IMR-90 (cell line): ENCODE measurements at places on chromosomes 1 and 21. TPM values are rescaled to one million over a fixed set of nuclear protein-coding genes. Genes with fewer than 3 reads are reported as not detected.

SPATA6 gene
- 2.0 and 2.2 TPM in 2 replicates for total RNA-seq

ASPM gene
- 27.8 and 53.3 TPM in 2 replicates for total RNA-seq

TNFRSF14 gene
- 1.3 and 1.7 TPM in 2 replicates for total RNA-seq

HLCS gene
- 18.1 and 21.0 TPM in 2 replicates for total RNA-seq

LDLRAD2 gene
- not detected in 2 replicates for total RNA-seq

ASCL5 gene
- total RNA-seq, result not detected in 2 replicates

ZYG11B gene
- 46.1 and 55.2 TPM in 2 replicates for total RNA-seq

DNA sequence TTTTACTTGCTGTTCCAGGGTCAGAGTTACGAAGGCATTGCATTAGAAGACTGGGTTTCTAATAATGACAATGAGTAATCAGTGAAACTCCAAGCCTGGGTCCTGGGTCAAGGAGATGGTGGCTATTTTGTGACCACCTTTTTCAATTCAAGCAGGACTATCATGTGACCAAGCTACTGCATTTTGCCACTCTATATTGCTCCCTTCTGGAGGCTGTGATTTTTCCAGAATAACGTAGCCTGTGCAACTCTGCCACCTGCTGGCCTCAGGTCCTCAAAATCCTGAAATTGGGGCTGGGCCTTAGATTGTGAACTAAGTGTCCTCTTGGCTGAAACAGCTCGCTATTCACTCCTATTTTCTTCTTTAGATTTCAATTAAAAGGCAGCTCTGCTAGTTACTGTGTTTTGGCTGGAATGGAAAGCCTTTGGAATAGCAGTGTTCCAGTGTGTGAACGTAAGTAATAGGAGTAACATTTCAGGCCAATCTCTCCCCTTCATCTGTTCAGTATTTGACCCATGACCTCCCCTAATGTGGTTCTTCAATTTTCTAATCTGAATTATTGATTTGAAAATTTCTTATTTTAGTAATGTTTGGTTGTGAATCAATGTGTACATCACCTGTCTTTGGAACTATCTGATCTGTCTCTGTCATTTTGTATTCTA is 52.9 kb upstream of the CD46 start:
- peak; percentile 56 for DNase-seq

DNA sequence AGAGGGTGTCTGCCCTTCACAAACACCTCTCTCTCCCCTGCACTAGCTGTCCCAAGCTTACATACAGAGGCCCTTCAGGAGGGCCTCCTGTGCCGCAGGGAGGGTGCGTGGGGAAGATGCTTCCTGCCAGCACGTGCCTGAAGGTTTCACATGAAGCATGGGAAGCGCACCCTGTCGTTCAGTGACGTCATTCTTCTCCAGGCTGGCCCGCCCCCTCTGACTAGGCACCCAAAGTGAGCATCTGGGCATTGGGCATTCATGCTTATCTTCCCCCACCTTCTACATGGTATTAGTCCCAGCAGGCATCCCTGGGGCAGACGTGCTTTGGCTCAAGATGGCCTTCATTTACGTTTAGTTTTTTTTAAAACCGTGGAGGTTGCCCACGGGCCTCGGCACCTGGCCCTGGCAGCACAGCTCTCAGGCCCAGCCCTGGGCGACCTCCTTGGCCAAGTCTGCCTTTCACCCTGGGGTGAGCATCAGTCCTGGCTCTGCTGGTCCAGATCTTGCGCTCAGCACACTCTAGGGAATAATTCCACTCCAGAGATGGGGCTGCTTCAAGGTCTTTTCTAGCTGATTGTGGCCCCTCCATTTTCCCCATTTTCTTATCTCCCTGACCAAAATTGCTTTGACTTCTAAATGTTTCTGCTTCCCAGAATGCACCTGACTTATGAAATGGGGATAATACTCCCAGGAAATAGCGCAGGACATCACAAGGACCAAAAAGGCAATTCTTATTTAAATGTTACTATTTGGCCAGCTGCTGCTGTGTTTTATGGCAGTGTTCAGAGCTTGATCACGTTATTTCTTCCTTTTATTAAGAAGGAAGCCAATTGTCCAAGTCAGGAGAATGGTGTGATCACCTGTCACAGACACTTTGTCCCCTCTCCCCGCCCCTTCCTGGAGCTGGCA is 6.1 kb downstream of the NPPA start:
- peak; percentile 12 for DNase-seq

DNA sequence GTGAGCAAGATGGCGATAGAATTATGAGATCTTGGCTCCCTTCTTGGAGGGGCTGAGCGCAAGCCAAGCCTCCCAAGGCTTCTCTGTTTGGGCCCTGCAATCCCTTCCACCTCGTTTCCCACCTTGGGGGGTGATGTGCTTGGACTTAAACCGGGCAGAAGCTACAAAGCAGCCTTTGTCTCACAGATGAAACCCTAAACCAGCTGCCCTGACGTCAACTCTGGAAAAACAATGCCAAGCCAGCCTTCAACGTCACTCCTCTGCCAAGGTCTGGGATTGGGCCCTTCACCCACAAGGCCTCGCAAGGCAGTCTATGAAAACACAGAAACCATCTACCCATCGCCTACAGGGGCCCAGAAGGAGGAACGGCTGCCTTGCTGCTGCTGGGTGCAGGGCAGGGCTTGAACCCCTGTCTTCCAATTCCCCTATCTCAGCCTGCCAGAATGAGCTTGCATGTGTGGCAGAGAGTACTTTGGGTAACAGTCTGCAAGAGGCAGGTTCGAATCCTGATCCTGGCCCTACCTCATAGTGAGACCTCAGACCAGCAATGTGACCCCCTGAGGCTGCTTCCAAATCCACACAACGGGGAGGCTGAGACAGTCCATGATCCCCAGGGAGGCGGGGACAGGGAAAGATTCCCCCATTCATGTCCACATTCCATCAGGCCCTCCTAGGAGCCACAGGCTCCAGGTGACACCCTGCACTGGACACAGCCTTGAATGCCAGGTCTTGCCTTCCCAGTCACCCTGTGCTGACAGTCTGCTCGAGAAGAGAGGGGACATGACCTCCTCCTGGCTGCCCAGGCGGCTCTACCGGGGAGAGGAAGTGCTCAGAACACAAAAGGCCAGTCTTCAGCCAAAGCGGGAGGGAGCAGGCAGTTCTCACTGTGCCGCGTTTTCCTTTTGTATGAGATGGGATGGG is 15.0 kb downstream of the IFFO2 start:
- peak; percentile 97 for DNase-seq

GRCh38 chr1:86149591-86149990 is 7.0 kb downstream of the COL24A1 start:
- no peak for DNase-seq

DNA sequence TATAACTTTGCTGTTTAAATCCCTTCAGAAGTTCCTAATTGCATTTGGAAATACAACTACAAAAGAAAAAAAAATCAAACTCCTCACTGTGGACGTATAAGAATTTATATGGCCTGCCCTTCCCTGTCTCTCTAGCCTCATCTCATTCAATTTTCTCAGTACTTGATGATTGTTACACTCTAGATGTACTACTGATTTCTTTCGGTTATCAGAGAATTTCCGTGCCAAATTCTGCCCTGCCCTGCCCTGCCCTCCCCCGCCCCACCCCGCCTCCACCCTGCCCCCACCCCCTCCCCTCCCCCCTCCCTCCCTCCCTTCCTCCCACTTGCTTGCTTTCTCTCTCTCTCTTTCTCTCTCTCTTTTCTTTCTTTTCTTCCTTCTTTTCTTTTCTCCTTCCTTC is 71.7 kb upstream of the MPC2 start:
- DNase-seq, result no peak

DNA sequence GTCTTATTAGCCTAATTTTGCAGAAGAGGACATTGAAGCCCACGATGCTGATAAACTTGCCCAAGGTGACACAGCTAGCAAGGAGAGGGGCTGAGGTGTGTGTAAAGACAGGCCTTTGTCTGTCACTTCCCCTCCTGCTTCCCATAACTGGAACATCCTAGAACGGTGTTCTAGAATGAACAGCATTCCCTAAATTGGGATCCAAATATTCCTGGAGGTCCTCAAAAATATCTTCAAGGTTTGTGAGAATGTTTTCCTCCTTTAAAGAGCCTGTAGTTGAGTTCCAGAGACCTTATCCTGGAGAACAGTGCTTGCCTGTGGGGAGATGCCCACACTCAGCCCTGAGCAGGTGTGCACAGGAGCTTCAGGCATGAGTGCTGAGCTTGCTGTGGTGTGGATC is 41.5 kb upstream of the SAMD13 start:
- DNase-seq, result no peak

- DNase-seq, result no peak
These were observed 272.7 kb downstream of the SDCCAG8 start for GRCh38 chr1:243528459-243529121.

GRCh38 chr21:33988237-33989017 is 72.8 kb upstream of the ATP5PO start:
- DNase-seq, result no peak

GRCh38 chr1:31800674-31800967 is 15.2 kb downstream of the SPOCD1 start:
- DNase-seq, result no peak

DNA sequence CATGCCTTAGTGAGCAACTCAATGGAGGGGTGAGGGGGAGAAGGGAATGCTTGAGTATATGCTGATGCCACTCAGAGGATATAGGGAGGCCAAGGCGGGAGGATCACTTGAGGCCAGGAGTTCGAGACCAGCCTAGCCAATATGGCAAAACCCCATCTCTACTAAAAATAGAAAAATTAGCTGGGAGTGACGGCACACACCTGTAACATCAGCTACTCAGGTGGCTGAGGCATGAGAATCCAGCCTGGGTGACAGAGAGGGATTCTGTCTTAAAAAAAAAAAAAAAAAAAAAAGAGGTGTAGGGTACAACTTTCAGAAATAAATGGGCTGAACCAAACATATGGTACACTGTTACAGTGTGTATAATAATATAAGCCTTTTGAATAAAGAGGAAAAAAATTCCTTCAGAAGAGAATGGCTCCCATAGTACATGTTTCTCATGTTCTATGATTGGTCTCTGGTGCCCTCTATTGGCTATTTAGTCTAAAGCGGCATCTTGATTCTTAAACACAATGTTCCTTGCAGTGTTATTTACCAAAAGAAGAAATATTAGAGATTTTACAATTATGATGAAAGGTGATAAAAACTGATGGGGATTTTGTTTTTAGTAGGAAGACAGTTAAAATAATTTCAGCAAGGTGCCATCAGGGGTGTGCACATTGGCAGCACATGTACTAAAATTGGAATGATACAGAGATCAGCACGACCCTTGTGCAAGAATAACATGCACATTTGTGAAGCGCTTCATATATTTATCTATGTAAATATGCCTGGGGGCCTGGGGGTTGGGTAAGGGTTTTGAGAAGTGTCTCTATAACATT is 109.8 kb downstream of the PATJ start:
- peak; percentile 79 for DNase-seq

- no peak for DNase-seq
These were observed 12.8 kb upstream of the ALX3 start for GRCh38 chr1:110083061-110083865.

DNA sequence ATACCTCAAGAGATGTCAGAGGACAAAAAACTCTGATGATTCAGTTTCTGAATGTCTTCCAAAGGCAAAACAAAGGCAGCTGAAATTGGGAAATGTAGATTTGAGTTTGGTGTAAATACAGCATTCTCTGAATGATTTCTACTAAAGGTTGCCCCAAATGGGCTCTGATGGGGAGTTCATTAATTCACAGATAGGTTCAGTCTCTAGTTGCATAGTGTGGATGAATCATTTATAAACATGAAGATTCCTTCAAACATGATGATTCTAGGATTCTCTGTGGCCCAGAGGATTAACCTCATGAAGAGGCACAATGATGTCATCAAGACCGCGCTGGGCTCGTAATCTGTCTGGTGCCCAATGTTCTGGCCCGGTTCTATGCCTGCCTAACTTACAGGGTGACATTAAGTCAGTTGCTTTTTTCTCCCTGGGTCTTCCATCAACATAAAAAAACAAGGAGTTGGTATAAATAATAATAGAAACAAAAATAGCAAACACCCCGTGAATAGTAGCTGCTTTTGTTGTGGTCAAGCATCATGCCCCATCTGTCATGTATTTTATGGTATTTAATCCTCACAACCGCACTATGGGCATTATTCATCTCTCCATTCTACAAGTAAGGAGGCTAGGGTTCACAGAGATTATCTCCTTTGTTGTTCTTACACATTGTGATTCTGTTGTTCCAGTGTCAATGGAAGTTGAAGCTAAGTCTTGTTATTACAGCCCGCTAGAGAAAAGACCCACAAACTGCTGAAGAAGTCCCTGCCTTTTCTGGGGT is 509.6 kb upstream of the USP24 start:
- peak; percentile 97 for DNase-seq

- DNase-seq, result peak; percentile 82
These were observed 12.6 kb upstream of the ADORA3 start for GRCh38 chr1:111516005-111516535.

DNA sequence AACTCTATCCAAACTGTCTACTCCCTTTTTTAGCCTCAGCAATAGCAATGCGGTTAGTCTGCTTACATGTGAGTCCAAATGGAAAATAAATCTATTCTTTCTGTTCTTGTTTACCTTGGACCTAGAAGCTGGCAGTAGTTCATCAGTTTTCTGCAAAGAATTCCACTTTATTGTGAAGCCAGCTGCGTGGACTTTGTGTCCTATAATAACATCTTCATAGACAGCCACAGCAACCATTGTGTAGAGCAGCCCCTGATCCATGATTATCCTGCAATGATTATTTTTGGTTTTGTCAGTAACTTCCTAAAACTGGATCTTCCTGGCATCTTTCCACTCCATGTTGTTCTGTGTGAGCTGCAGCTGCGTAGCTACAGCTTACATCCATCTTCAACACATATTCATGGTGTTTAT is 408.7 kb downstream of the NUF2 start:
- no peak for DNase-seq

DNA sequence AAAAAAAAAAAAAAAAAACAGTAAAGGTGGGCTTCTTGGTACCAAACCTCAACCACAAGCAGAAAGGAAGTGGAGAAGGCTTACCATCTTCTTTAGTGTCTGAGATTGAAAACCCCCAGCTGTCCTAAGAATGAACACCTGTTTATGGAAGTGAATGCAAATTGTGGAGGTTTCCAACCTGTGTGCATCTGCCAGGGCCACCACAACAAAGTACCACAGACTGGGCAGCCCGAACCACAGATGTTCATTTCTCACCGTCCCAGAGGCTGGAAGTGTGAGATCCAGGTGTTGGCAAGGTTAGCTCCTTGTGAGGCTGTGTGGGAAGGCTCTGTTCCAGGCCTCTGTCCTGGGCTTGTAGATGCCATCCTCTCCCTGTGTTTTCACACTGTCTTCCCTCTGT is 348.7 kb downstream of the SETD4 start:
- no peak for DNase-seq

DNA sequence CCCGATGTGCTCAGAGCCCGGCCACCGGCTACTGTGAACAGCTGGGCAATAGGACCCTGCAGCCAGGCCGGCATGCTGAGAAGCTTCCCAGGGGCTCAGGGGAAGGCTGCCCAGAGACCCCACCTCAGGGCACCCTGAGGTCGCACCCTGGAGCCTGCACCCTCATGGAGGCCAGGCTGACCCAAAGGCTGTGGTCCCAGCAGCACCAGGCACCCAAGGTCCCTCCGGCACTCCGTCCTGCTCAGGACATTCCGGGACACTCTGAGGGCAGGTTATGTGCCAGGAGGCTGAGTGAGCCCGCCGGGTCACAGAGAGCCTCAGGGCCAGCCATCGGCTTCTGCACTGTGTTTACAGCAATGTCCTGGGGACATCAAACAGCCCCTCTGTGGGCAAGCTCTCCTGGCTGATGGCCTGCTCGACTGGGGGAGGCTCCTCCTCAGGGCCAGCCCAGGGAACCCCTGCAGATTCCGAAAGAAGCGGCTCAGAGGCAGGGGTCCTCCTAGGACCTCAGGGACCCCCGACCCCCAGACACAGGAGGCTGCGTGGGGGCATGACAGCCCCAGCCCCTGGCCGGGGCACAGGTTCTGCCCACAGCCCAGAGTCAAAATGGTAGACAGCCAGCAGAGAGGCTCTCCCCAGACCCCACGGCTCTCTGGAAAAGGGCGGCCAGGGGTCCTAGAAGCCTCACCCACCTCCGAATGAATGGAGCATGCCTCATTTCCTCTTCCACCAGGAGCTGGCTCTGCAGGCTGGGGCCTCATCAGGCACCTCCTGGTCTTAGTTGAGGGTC is 8.2 kb downstream of the SLC19A1 start:
- no peak for DNase-seq
